ENCODE measurements at places on chromosomes 5 and 9.
A peak's percentile ranks its signal among the peaks of the same experiment; 100 is the strongest.

DNA sequence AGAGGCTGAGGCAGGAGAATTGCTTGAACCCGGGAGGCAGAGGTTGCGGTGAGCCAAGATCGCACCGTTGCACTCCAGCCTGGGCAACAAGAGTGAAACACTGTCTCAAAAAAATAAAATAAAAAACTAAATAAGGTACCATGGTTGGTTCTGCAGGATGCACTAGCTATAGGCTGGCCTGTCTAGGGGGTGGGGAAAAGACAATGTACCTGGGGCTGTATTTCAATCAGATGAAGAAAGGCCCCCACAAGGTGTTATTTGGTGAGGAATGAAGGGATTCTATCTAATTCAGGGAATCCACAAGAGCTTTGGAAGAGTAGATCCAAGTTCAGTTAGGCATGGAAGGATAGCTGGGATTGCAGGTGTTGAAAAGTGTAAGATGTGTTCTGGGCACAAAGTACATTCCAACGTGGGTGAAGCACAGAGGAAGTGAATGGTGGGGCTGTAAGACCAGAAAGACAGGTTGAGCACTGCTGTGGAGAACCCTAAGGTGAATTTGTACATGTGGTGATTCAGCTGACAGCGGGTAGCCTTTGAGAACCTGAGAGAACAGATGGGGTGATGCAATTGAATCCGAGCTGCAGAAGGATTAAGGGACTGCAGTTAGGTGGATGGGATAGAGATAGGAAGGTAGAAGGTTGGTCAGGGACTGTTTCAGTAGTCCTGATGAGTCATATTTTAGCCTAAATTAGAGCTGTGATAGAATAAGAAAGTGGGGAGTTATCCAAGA is 71.8 kb downstream of the CAST start:
- DNase-seq, result no peak

GRCh38 chr5:128155776-128156175 is 72.2 kb downstream of the SLC12A2 start:
- no peak for DNase-seq

DNA sequence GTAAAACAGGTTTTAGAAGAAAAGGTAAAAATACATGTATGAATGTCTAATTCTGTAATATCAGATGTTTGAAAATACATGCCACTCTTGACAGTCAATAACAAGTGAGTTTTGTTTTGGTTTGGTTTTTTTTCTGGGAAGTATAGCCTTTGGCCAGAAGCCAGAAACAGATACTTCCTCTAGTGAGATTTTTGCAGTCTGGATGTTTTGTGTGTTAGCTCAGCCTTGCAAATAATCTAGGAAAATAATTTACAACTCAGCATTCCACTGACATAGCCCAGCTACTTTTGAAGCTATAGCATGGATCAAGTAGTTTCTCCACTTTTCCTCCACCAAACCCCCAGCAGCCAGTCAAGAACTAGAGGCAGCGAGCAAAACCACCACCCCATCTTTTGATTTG is 56.7 kb downstream of the SLC1A1 start:
- DNase-seq, result no peak

DNA sequence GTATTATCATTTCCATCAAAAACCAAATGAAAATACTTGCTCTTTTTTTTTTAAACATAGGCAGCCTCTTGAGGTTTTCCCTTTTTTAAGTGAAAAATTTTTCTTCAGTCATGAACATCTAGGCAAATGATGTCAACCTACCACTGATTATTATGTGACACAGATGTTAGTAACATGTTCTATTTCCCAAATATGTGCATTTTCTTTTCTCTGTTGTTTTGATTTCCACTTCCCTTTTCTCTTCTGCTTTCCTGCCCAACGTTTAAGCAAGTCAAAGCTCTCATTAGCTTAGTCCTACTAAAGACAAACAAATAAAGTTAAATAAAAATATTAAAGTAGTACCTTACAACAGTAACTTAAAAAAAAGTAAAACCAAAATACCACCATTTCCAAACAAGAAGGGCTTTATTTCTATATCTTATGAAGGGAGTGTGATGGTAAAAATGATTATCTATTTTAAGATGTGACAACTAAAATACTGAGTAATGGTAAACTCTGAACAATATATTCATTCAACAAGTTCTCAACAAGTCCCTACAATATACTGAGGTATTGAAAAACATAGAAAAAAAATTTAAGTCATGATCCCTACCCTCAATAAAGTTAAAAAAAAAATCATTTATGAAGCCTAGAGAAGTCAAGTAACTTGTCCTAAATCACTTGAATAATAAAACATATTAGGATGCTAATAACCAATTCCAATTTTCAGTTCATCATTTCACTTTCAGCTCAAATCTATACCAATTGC is 9.4 kb downstream of the SLC38A9 start:
- DNase-seq, result no peak

DNA sequence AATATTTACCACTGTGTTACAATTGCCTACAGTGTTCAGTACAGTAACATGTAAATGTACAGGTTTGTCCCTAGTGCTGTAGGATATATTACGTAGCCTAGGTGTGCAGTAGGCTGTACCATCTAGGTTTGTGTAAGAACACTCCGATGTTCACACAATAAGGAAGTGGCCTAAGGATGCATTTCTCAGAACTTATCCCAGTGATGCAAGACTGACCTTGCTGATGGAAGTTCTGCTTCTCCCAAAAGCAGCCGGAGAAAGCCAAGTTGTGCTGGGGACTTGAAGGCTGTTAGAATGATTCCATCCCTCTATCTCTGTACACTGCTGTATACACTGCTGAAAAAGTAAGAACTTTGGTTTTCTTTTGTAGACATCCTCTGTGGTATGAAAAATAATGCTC is 21.6 kb downstream of the NEUROG1 start:
- DNase-seq, result no peak

GRCh38 chr9:93461821-93462220 is 8.4 kb upstream of the FAM120AOS start:
- DNase-seq, result no peak

GRCh38 chr9:79809931-79810330 is 238.2 kb downstream of the TLE4 start:
- no peak for DNase-seq

- DNase-seq, result no peak
These were observed 138.6 kb downstream of the ERCC6L2 start for GRCh38 chr9:96014078-96014477.

DNA sequence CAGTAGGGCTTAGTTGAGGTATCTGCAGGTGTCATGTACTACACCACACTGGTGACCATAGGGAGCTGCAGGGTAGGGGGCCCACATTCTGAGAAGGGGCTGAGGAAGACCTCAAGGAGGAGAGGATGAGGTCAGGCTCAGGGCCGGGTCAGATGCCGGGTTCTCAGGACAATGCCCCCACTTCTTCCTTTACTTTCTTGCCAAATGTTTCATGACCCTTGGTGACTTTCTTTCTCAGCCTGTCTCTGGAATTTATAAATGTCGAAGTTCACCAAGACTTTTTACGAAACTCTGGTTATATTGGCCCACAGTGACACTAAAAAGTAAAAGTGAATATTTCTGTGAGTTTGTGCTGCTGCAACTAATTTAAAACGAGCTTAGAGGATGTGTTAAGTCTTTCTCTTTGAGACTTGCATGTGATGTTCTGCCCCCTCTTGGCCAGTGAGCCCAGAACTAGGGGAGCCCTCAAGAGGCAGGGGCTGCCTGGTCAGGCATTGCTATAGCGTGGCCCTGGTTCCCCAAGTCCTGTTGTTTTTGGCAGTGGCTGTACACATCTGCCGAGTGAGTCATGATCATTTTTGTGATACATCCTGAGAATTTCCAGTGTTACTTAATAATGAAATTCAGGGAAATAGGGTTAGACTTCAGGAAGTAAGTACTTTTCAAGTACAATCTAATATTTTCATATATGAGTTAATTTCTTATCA is 11.2 kb downstream of the ACO1 start:
- DNase-seq, result no peak

DNA sequence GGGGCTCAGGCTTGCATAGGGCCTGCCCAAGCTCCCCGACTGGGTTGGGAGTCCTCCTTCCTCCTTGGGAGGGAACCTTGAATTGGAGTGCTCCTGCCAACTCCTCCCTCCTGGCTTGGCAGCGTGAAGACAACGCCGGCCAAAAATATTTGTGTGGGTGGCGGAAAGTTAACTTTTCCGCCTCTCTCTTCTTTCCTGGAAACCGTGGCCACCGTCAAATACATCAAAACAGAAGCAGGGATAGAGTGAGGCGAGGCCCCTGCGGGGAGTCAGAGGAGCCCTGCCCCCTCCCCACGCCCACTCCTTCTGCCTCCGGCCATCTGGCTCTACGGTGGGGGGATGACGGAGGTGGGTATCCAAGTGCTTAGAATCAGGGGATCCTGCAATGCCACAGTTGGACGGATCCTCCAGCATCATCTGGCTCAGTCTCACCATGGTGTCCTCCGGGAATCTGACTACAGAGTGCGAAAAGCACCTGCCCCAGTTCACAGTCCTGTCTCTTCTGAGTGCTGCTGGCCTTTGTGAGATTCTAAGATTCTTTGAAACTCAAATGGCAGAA is 25.2 kb upstream of the SYNPO start:
- no peak for DNase-seq

DNA sequence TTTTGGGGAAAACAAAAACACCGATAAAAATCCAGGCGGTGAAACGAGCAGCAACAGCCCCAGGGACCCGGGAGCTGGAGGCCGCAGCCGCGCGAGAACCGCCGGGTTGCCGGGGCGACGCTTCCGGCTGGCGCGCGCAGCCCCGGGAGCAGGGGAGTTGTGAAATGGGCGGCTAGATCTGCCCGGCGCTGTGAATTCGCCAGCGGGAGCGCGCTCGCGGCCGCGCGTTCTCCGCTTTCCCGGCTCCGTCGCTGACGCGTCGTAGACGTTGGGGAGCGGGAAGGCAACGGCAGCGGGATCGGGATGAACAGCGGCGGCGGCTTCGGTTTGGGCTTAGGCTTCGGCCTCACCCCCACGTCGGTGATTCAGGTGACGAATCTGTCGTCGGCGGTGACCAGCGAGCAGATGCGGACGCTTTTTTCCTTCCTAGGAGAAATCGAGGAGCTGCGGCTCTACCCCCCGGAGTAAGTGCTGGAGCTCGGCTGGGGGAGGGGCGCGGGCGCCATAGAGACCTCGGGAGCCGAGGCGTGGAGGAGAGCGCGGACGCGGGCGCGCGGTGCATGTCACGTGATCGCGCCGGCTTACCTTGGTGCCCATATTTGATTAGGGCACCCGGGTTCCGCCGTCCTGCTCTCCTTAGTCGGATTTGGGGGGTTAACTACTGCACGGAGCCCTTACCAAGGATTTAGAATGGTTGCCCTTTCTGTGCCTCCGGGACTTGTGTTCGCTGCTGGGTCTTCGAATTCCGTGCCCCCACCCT is at the start of gene SREK1:
Gene SREK1 (plus strand): TSS at position 227 of the 760 bp plus-strand sequence. CDS start 77 bp downstream, at position 304.
- DNase-seq, result peak; percentile 79

DNA sequence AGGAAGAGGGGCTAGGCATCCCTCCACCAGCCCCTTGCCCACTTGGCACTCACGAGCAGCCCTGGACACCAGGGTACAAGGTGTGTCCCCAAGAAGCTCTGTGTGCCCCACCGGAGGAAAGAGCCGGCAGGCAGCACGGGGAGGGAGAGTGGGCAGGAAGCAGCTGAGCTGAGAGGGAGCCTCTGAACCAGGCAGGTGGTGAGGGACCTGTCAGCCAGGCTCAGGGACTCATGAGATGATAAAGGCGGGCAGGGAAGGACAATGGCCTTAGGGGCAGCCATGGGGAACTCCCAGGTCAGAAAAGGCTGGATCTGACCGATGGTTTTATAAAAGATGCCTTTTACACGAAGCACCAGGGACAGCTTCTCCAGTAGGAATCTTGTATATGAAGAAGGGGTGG is 112.0 kb downstream of the VAV2 start:
- no peak for DNase-seq

DNA sequence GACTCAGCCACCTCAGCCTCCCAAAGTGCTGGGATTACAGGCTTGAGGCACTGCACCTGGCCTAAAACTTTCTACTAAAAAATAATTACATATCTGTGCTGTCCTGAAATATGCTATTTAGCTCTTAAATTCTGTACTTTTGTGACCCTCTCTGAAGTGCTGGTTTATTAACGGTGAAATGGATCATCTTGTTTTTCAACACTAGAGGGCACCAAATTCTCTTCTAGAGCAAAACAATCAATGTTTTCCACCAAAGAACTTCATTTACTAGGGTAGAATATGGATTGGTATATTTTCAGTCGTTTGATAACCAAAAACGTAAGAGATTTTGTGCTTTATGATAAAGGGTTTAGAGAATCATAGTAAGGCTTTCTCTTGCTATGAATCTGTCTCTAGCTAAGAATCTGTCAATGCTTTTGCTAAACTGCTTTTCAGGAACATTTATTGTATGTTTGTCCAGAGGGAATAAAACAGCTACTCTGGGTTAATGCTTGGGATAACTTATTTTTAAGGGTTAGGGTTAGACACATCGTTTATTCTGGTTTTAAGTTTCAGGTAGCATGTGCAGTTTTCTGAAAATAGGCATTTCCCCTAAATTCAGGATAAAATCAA is 63.6 kb downstream of the RNF180 start:
- no peak for DNase-seq

DNA sequence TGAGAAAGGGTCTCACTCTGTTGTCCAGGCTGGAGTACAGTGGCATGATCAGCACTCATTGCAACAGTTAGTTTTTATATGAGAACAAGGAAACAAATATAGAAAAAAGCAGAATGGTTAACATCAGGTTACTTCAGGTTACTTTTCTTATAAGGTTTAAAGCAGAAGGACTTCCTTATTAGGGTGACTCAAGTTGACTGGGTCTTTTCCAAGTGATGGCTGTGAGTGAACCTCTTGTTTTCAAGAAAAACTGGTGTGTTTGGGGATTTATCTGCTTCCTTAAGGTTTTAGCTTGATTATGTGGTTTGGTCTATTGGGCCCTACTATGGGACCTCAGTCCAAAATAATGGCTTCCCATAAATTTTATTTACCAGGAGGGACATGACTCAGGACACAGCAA is 99.2 kb downstream of the ARRDC3 start:
- no peak for DNase-seq

DNA sequence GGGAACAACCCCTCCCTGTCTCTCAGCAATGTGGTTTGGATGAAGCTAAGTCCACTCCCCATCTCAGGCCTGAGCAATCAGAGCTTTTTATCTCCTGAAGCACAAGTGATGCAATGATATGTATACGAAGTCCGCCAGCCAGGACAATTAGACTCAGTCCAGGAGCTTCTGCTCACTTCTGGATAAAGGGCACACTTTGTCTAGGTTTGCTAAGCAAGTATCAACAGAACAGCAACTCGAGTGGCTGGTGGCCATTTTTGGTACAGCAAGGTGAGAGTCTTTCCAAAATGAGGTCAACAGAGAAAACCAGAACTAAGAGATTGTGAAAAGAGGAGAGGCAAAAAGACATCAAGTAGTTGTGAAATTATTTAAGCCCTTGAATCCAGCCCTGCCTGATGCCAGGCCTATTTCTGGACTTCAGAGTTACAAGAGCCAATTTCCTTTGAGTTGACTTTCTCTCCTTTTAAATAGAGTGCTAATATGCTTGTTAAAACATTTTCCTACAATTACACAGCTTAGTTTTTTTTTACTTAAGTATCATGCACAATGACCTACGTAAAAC is 8.2 kb downstream of the NDUFA8 start:
- no peak for DNase-seq

- no peak for DNase-seq
These were observed 41.2 kb upstream of the SPRY4 start for GRCh38 chr5:142366007-142366406.
